ENCODE measurements at places on chromosomes 6 and 20.

DNA sequence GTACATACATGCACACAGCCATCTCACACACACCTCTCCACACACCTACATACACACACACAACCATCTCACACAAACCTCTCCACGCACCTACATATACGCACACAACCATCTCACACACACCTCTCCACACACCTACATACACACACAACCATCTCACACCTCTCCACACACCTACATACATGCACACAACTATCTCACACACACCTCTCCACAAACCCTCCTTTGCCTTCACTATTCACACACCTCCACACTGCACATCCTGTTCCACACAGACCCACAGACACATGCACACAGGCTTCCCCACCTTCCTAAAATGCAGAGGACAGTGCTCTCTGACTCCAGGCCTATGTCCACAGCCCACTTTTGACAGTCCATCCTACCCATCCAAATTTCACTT, 16.3 kb upstream of the NINL start:
- DNase-seq, result no peak

GRCh38 chr6:33620158-33620855, 815 bp upstream of the ITPR3 start:
- DNase-seq, result peak; percentile 63

GRCh38 chr6:37054171-37054570, 48.7 kb downstream of the FGD2 start:
- DNase-seq, result no peak

- DNase-seq, result no peak
Measured at GRCh38 chr6:88120635-88121034, 45.5 kb downstream of the CNR1 start.

DNA sequence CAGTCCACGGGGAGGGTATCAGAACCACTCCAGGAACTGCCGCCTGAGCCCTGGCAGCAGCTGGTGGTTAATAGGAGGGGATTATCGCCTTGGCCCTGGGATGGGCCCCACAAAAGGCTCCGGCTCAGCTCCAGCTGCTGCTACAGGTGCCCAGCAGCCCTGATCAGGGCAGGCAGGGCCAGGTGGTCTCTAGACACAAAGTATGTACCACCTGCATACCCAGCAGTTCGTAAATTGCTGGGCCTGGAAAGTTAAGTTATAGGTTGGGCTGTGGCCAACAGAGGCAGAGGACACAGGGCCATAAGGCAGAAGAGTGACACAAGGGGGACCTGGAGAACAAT, 35.1 kb downstream of the RRBP1 start:
- no peak for DNase-seq

GRCh38 chr6:7323074-7323473, 10.1 kb upstream of the SSR1 start:
- DNase-seq, result no peak

- no peak for DNase-seq
Measured at GRCh38 chr6:35019831-35020230, 121.3 kb downstream of the TCP11 start.

- DNase-seq, result peak; percentile 94
Measured at GRCh38 chr6:26537160-26537845, 863 bp upstream of the HMGN4 start.

- no peak for DNase-seq
Measured at GRCh38 chr6:127446356-127446755, 12.8 kb downstream of the KIAA0408 start.

DNA sequence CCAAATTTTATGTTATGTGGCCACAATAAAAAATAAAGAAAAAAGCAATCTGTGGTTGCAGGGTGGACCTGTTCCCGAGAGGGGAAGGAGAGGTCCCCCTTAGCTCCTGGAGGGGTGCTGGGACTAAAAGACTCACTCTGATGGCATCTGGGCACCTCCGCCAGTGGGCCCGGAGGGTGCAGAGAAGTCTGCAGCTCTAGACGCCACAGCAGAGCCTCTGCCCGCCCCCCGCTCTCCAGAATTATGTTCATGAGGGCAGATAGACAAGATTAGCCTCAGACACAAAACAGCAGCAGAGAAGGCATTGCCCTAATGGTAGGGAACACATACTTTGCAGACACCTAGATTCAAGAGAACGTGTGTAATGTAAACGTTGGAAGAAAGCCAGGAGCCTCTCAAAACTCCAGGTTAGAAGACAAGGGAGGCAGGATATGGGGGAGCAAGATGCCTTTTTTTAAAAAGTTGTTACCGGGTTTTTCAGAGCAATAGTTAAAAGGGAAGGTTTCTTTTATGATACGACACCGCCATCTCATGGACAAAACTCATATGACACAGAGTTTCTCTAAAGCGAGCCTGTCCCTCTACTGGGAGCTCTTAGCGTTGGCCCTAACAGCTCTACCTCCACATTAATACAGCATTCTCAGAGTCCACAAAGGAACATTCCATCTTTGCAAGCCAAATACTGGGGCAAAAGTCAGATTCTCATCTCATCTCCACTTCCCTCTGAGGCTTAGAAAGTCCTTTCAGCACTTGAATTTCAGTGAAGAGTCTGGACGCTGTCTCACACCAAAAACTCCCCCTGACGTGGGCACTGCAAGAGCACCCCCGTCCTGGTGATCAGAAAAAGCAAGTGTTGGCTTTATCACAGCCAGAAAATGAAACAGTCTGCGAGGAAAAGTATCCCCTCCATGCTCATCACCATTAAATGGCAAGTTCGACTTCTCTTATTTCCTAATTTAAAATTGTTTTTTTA, 47.2 kb downstream of the FOXF2 start:
- DNase-seq, result peak; percentile 50

DNA sequence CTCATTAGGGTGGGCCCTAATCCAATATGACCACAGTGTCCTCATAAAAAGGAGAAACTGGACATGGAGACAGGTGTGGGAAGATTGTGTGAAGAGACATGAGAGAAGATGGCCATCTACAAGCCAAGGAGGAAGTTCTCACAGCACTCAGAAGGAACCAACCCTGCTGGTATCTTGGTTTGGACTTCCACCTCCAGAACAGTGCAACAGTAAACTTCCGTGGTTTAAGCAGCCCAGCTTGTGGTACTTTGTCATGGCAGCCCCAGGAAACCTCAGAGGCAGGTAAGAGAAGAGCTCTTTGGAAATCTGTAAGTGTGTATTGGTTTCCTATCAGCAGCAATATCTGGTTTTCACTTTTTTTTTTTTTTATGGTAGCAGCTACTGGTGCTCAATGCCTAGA, 16.5 kb upstream of the CNKSR3 start:
- DNase-seq, result no peak

DNA sequence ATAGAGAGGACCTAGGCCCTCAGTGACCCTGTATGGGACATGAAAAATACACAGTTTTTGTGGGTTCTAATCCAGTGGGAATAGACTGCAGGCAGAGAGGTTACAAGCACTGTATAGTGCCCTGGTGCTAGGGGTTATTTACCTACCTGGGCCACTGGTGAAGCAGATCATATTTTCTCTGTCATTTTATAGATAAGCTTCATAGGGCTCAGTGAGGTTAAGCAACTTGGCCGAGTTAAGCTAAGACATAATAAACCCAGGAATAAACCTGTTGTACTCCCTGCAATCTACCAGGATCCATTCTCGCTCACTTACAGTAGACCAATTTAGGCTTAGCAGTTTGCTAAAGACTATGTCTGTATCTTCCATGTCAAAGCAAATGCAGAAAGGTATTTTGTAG, 340.6 kb upstream of the KHDRBS2 start:
- DNase-seq, result no peak

DNA sequence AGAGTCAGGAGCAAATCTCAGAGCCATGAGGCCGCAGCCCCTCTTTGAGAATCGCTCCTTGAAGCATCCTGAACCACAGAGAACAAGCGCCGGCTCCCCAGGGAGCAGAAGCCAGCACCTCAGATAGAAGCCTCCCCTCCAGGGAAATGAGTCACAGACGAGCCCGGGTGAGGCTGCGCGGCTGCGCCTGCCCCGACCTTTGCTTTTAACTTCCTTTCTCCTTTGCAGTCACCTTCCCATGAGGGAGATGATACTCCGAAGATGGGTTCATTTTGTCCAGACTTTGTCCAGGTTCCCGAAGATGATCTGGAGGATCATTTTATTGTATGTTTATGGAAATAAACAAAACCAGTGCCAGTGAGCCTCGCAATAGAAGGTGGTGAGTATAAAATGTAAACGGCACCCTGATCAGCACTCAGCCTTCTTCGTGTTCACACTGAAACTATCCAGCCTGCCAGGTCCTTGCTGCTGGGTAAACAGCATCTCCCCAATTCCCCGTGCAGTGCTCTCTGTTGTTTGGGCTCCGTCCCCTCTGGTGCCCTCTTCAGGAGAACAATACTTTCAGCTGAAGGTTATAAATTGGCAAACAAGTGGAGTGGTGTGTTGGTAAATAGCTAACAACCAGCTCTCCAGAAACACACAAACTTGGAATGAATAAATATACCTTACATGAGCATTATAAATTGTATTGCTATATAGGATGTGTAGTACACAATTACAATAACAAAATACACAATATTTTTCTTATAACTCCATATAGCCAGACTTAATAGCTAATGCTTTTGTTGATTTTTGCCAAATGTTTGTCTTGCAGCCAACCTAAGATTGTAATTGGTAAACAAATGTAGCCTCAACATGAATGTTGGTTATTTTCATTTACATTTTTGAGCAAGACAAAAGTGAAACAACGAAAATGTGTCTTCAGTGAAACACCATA, 41.4 kb upstream of the TMEM181 start:
- DNase-seq, result peak; percentile 81

DNA sequence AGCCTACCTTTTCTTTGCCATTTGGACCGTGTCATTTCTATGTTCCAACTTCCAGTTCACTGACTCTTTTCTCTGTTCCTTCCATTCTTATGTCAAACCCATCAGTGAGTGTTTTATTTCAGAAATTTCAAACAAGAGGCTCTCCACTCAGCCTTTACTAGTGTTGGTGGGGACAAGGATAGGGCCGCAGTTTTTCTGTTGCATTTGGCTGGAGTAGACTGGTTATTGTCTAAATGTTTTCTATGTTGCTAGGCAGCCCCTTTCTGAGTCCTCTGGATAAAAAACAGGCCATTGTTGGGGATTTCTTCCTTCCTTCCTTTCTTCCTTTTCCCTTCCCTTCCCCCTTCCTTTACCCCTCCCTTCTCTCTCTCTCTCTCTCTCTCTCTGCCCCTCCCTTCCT, 288.6 kb downstream of the PRKN start:
- DNase-seq, result no peak
